ENCODE measurements at places on chromosomes 1 and 21.

- no peak for DNase-seq
These were observed 13.9 kb downstream of the OR14I1 start for GRCh38 chr1:248688527-248689298.

DNA sequence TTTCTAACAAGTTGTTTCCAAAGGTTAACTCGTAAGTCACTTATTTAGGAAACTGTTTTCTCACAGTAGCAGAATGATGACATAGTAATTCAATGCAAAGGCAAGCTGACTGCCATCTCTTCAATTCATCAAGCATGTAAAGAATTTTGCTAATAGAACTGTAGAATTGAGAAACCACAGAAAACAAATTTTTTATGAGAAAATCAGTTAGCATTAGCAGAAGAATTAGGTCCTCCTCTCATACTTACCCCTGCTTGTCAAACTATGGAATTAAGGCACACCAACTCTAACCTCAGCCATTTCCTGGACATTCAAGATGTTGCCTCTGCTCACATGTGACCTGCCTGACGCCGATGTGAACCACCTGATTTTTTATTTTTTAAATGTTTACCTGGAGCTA, 115.2 kb downstream of the LRRC40 start:
- DNase-seq, result no peak

GRCh38 chr1:27789540-27790041, 16.6 kb downstream of the STX12 start:
- DNase-seq, result no peak

DNA sequence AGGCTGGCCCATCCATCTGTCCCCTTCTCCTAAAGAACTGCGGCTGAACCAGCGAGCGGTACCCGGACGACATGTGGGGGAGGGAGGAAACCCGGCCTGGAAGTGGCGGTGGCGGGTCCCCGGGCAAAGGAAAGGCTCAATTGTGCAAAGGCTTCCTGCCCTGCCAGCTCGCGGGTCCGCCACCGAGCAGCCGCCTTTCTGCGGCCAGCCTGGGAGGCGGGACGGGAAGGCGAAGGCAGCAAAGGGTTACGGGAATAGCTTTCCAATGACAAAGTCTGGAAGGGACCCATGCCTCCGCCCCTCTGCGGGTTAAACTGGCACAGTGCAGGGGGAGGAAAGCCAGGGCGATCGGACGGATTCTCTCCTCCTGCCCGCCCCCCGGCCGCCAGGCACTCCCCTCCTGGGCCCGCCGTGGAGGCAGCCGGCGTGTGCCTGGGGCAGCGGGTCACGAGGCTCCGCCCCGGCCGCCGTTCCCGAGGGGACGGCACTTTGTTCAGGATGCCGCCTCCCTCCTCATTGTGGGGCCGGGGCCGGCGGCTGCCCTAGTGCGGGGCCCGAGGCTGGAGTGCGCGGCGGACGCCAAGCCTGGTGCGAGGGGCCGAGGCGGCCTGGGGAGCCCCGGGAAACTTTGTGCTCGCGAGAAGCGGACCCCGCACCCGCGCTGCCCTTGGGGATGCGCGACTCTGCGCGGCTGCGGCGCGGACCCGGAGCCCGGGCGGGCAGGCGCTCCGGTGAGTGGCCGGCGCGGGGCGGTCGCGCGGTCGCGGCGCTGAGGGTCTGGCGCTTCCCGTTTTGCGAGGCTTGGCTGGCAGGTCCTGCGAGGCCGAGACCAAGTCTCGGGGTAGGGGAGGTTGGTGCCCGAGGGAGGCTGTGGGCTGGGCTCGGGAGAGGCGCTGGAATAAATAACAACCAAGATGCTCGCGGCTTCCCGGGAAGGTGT, at the start of gene NAV1:
TSS of gene NAV1 (plus strand) at position 516 of the 940 bp plus-strand sequence. CDS start 83,758 bp downstream, outside the sequence.
- DNase-seq, result peak; percentile 42

DNA sequence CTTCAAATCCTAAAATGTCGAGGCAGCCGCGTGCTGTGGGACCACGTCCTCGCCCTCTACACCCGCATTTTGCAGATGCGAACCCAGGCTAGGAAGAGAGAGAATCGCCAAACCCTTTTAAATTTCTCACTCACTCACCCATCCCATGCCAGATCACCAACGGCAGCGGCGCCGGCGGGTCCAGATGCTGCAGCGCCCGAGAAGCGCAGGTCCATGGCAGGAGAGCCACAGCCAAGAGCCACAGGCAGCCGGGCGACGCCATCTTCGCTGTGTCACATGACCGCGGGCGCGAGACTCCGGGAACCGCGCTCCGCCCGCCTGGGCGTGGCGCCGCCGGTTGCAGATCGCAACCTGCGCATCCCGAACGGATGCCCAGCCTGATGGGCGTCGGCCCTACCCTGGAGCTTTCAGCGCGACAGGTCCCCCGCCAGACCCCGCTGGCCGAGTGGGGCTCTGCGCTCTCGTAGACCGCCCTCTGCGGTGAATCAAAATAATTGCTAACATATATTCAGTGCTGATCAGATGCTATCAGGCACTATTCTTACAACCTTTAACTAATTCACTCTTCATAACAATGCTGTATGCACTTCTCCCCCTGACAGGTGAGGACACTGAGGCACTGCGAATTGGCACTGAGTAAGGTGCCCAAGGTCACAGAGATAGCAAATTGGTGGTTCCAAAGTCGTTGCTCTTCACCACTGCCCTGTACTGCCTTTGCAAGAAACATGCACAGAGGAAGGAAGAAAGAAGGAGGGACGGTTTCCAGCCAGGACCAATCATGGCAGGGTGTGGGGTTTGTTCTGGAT, at the start of gene PPT1:
TSS of gene PPT1 (minus strand) at position 276 of the 806 bp plus-strand sequence. CDS start at position 262, 14 bp downstream.
- DNase-seq, result peak; percentile 80

DNA sequence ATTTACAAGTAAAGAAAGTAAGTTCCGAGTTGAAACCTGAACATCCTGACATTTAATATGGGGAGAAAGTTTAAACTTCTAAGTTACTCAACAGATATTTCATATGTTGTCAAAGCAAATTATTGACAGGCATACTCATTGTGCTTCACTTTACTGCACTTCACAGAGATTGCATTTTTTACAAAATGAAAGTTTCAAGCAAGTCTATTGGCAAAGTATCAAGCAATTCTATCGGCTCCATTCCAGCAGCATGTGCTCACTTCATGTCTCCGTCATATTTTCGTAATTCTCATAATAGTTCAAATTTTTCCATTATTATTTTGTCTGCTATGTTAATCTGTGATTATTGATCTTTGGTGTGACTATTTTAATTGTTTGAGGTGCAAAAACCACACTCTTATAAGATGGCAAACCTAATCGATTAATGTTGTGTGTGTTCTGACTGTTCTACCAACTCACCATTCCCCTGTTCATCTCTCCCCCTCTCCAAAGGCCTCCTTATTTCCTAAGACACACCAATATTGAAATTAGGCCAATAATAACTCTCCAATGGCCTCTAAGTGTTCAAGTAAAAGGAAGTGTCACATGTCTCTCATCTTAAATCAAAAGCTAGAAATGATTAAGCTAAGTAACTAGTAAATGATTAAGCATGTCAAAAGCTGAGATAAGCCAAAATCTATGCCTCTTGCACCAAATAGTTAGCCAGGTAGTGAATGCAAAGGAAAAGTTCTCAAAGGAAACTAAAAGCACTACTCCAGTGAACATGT, 68.2 kb upstream of the BCL9 start:
- DNase-seq, result no peak

DNA sequence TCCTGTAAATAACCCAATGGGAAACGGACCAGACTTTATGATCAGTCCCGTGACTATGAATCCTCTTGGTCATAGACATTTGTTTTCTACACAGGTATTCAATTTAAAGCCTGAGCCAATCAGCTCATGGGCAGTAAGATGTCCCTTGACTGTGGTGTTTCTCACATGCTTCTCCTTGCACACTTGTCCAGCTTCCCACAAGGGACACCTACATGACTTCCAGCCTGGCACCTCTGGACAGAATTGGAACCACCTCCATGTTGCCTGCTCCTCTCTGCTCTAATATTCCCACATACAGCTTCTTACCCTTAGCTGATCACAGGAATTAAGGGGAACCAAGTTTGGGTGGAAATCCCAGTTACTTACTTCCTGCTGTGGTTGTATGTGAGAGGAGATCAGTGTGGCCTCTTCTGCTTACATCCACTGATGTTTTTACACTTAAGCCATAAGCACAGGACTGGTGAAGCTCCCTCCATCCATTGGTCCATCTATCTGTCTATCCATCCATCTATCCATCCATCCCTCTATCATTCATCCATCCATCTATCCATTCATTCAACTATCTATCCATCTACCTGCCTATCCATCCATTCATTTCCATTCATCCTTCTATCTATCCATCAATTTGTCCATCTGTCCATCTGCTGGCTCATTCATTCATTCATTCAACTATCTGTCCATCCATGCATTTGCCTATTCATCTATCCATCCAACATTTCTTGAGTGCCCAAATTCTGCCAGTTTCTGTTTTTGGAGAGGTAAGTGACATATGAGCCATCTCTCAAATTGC, 16.4 kb downstream of the RUNX1 start:
- DNase-seq, result no peak

GRCh38 chr1:116817582-116818064, 63.4 kb downstream of the CD2 start:
- no peak for DNase-seq

- DNase-seq, result no peak
These were observed 9.1 kb upstream of the GPR61 start for GRCh38 chr1:109530457-109531087.

DNA sequence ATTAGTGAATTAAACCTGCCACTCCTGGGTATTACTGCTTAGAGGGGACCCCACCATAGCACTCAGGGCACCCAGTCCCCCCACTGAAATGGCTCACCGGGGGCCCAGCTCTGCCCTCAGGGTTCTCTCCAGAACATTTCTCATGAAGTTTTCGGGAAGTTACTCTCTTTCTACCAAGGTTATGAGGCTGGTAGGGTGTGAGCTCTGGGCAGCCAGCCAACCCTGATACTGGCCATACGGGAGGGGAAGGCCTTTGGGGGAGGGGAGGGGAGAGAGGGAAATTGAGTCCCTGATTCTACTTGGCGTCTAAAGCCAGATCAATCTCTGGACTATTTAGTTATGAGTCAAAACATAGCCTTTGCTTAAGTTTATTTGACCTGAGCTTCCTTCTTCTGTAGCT, 12.9 kb upstream of the PDE9A start:
- no peak for DNase-seq

GRCh38 chr1:147630447-147630846, 39.9 kb downstream of the ACP6 start:
- no peak for DNase-seq

- no peak for DNase-seq
These were observed 193.9 kb downstream of the LTN1 start for GRCh38 chr21:28798798-28799197.

GRCh38 chr1:69649383-69649990, 81.8 kb downstream of the LRRC7 start:
- no peak for DNase-seq

DNA sequence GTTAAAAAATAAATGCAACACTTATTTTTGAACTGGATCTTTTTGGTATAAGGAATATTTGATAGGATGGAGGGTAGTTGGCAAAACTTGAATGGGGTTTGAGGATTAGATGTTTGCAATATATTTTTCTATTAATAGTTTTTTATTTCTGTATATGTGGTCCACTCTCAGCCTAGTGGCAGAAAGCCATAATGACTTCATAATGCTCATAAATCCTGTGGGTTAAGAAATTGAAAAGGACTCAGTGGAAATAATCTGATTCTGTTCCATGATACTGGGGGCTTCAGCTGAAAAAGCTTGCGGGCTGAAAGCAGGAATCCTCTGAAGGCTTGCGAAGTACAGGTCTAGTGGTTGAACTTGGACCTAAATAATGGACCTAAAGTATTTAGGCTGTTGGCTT, 1028.6 kb upstream of the PRMT6 start:
- DNase-seq, result no peak

DNA sequence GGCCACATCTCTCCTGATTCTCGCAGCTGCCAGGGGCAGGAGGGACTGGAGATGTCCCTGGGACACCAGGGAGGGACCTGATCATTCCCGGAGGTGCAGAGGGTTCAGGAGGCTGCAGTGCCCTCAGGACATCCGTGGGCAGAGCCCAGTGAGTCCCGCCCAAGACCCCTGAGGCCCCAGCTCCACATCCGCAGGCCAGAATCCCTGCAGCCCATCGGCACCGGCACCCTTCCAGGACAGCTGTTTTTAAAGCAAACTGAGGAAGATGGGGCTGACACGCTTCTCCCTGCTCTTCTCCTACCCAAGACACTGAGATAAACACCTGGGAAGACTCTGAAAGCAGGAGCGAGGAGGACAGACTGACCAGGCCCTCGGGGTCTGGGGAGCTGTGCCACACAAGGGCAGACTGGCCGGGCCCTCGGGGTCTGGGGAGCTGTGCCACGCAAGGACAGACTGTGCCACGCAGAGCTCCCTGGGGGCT, 25.5 kb downstream of the SLC19A1 start:
- no peak for DNase-seq

Measured in caudate nucleus (tissue), 63 donors.